HepG2 (cell line): ENCODE measurements at places on chromosomes 7 and 10.

- no peak for DNase-seq
Observed at GRCh38 chr7:55405856-55406541, 40.9 kb downstream of the LANCL2 start.

- no peak for DNase-seq
Observed at GRCh38 chr10:114682532-114682931, 24.5 kb upstream of the ABLIM1 start.

- DNase-seq: no peak
Observed at GRCh38 chr7:158530800-158531609, 56.6 kb downstream of the PTPRN2 start.

DNA sequence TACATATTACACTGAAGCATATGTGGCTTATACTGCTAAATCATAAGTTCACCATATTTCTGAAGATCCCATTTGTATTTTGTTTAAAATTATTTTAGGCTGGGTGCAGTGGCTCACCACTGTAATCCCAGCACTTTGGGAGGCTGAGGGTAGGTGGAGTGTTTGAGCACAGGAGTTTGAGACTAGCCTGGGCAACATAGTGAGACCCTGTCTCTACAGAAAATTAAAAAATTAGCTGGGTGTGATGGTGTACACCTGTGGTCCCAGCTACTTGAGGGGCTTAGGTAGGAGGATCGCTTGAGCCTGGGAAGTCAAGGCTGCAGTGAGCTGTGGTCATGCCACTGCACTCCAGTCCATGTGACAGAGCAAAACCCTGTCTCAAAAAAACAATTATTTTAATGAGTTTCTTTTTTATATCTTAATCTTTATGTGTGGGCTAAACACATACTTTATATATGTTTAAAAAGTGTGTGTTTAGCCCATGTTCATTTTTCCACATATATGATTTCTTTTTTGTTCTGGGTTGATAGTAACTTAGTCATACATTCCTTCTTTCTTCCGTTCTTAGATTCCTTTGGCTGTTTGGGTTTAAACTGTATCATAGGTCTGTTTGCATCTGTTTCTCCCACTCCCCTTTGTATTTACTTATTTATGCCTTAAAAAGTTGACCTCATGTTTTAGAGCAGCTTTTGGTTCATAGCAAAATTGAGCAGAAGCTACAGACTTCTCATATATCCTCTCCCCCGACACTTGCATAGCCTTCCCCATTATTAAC is 33.5 kb downstream of the RSBN1L start:
- no peak for DNase-seq

- no peak for DNase-seq
Observed at GRCh38 chr7:44377134-44377463, 51.7 kb upstream of the CAMK2B start.

DNA sequence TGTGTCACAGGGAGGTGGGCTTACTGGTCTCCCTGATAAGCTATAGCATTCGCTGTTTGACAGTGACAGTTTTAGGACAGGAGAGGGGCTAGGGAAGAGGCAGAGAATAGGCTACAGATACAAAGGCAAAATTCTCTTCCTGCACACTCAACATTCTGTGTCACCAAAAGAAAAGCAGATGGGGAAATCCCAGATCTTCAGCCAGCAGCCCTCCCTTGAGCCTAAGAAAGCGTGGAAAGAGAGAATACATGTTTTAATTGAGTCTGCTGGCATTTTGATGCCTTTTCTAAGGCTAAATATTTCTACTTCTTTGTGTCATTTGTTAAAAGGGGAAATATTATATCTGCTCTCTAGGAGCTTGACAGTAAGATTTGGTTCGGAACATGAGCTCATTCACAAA is 247.0 kb downstream of the TRIL start:
- no peak for DNase-seq

DNA sequence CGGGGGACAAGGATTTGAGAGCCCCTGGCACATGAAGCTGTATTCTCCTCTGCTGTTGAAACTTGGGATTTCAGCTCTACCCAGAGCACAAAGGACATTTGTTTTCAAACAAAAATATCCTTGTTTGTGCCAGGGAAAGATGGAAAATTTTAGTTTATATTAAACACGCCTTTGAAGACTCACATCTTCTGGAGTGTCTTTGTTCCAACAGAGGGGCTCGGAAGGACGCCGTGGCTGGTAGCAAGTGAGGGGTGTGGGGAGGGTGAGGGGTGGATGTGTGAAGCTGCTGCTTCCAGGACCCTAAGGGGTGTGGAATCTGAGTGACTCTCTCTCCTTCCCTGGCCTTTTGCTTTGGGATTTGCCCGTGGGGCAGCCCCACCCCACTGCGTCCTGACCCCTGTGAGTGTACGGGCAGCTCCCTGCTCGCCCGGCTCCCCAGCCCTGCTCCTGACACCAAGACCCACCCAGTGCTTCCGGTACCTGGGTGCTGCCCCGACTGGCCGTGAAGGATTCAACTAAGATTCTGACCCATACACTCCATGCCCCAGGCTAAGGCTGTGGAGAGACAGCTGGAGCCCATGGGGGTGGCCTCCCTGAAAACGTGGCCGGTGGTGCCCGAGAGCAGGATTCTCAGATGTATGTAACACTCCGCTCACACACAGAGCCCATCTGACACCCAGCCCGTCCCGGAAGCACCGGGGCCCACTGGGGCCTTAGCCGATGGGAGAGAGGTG is 59.6 kb downstream of the ZRANB1 start:
- DNase-seq: no peak

GRCh38 chr7:76259124-76260093 is 43.1 kb upstream of the HSPB1 start:
- DNase-seq: no peak
